ENCODE measurements at places on chromosomes 3 and 15.

GRCh38 chr3:137988982-137989381, 21.0 kb upstream of the CLDN18 start:
- DNase-seq, result no peak

- DNase-seq, result no peak
Observed at GRCh38 chr3:101143012-101143411, 149.8 kb upstream of the ABI3BP start.

DNA sequence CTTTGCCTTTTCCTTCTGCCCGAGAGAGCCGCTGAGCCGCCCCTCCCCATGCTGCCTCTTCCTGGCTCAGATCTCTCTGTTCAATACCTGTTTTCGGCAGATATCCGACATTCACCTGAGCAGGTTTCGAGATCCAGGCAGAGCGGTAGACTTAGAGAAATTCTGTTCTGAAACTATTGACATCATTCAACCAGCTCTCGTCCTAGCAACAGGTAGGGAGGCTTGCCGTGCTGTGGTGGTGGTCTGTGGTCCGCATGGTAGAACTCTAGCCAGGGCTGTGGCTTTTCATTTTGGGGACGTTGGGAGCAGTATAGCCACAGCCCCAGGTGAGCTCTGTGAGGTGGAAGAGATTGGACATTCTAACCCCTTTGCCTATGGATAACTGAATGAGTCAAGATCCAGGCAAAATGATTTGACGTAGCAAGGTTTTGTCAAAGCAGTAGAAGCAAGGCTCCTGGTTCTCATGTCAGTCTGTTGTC, 810 bp downstream of the TMEM62 start:
- DNase-seq, result no peak

DNA sequence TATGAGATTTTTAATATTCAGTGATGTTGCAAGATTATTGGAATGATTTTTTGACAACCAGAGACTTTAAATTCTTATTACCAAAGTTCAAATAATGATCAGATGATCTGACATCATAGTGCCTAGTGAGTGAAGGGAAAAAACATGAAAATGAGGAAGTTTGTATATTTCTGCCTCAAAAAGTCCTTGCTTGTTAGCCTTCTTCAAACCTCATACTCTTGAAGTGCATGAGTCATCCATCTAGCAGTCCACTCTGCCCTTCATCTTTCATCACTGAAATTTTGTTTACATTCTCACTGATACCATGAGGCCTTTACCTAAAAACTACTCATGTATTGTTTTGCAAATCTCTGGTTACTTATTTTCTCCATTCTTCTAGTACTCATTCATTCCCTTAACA, 23.9 kb upstream of the OR5H6 start:
- peak; percentile 0 for DNase-seq

GRCh38 chr15:35751413-35752133, 205.6 kb upstream of the DPH6 start:
- DNase-seq, result peak; percentile 65

DNA sequence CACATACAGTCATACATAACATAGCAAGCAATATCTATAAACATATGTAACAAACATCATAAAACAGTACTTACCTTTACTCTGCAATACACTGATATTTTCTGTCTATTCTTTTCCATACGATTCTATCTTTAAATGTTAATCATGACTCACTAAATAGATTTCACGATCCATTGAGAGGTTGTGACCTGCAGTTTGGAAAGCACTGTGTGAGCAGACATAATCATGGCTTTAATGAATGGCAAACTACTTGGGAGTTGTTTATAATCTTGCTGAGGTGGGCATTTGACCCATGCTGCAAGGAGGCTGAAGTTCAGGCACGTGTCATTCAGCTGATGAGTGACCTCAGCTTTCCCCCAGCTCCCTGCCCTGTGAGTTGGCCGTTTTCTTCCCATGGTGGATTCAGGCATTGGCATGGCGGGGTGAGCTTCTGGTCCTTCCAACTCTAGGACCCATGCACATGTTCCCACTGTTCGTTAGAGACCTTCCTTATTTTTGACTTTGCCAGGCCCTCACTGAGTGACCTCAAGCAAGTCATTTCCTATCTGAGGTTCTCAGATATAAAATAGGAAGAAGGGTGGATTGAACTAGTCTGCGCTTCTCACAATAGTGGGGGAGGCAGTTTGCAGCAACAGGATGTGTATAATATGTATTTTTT, 41.7 kb downstream of the PAQR5 start:
- peak; percentile 20 for DNase-seq

GRCh38 chr15:80549654-80550053, 145.5 kb upstream of the ABHD17C start:
- DNase-seq, result peak; percentile 10

Data from ELR (cell line).